ENCODE measurements at places on chromosomes 2 and 18.

GRCh38 chr18:13265911-13266217 is 47.3 kb downstream of the LDLRAD4 start:
- DNase-seq: no peak

DNA sequence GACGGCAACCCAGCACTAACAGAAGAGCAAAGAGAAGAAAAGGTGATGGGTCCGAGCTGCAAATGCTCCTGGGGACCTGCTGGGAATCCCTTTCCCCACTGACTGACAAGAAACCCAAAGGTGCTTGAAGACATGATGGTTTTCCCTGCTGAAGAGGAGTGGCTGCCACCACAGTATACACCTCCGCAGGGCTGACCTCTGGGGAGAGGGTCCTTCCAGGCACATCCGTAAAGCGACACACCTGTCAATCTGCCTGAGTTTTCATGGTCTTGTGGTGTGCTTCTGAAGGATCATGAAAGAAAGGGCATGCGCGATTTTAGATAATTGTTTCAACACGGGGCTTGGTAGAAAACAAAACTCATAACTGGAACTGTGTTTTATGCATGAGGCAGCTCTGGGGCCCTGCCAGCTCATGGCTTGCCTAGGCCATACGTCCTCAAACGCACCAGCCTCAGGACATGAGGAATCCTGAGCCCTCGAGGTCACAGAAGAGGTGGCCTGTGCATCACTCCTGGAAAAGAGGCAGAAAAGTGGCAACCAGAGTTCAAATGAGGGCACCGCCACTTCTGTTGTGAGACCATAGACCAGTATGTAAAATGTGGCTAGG is 51.8 kb downstream of the SERTAD2 start:
- no peak for DNase-seq

- no peak for DNase-seq
Observed at GRCh38 chr2:144512891-144513351, 7.0 kb downstream of the ZEB2 start.

DNA sequence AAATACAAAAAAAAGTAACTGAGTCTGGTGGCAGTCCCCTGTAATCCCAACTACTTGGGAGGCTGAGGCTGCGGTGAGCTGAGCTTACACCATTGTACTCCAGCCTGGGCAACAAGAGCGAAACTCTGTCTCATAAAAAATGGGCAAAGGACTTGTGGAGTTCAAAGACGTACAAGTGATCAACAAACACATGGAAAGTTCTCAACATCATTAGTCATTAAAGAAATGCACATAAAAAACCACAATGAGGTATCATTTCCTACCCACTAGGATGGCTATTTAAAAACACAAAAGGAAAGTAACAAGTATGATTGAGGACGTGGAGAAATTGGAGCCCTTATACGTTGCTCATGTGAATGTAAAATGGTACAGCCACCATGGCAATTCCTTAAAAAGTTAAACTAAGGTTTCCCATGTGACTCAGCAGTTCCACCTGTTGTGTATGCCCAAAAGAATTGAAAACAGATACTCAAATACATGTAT is 52.3 kb downstream of the RAB10 start:
- DNase-seq: peak; percentile 41

- DNase-seq: peak; percentile 54
Observed at GRCh38 chr2:1055014-1055595, 104.5 kb downstream of the SNTG2 start.

DNA sequence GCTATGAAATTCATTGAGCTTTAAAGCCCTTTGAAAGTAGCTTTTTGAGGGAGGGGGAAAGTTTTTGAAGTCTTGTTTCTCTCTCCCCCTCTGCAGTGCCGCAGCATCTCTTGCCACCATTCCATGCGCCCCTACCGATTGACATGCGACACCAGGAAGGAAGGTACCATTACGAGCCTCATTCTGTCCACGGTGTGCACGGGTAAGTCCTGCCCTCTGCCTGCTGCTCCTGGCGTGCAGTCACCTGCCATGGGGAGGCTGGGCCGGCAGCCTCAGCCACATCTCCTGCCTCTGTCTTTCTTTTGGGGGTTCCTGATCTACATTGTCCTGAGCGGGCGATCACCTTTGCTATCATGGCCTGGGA is 191.6 kb downstream of the GLI2 start:
- DNase-seq: no peak

DNA sequence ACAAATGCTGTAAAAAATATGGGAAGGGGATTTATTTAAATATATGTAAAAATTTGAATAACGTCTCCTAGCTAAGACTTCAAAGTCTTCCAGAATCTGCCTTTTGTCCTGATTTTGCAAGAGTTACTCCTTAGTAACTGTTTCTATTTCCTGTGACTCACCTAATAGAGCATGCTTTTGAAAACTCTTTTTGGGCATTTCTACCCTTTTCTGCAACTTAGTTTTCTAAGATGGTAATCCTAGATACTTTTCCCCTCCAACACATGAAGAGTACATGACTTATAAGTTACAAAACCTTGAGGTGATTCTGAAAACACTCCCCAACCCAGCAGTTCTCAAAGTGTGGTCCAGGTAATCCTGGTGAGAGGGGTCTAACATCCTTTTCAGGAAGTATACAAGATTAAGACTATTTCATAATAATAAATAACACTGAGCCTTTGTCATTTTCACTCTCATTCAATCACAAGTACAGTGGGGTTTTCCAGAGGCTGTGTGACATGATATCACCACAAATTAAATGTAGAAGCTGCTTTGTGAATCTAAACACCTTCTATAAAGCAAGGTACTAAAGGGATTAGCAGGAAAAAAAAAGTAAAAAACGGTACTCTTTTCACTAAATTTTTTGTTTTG is 31.9 kb downstream of the PPP4R3B start:
- peak; percentile 39 for DNase-seq

GRCh38 chr2:184316921-184317320 is 281.4 kb upstream of the ZNF804A start:
- DNase-seq: no peak

Measured in BJ (cell line).